ENCODE measurements at places on chromosomes 1 and 21.
A peak's percentile ranks its signal among the peaks of the same experiment; 100 is the strongest.

DNA sequence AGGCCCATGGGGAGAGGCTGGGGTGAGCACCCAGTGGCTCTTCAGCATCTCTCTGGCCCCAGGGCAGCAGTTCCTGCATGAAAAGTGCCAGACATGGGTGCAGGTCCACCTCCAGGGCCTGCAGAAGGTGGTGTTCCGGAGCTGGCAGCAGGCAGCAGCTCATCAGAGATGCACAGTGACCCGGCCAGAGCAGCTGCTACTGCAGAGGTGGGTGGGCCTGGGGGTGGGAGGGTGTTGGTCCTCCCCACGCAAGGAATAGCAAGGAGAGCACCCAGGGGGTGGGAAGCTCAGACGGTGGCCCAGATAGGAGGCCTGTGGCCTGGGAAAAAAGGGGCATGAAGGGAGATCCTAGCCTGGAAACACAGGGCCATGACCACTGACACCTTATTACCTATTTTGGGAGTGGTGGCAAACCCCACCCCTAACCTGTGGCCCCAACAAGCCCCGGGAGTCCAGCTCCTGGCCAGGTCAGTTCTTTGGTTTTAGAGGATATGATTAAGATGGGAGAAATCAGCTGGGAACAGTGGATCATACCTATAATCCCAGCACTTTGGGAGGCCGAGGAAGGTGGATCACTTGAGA is 20.2 kb downstream of the C1orf167 start:
- DNase-seq: no peak

GRCh38 chr1:40132383-40133311 is 28.5 kb upstream of the RLF start:
- DNase-seq: no peak

- no peak for DNase-seq
Observed at GRCh38 chr1:208318150-208318734, 74.1 kb upstream of the PLXNA2 start.

DNA sequence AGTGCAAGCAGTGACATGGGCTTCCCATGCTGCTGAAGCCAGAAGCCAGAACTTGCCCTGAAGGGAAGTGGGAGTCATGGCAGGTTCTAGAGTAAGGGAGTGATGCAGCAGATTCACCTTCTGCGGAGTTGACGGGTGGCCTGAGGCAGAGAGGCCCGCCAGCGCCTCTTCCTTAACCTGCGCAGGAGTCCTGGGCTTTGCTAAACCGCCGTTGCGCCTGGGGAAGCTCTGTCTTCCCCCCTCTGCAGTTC is 67.3 kb downstream of the OBSCN start:
- DNase-seq: no peak

GRCh38 chr1:96674915-96675314 is 46.7 kb upstream of the PTBP2 start:
- no peak for DNase-seq

DNA sequence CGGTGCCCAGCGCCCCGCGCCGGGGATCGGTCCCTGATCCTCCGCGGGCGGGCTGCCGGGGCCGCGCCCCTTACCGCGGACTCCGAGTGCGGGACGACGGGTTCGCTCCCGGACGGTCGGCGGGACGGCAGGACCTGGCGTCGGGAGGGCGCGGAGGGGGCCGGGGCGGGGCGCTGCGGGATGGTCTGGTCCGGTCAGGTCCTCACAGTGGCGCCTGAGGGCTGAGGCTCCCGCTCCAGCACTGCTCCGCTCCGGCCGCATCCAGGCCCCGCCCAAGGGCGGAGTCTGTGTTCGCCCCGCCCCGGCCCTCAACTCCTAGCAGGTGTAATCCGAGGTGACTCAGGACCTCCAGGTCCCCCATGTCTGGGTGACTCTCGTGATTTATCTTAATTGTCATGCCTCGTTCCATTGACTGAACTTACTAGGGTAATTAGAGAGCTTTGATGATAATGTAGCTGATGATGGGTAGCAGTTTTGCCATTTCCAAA is at the start of gene RAB3B:
Gene RAB3B, minus strand, starts transcription at position 223 of the 488 bp plus-strand sequence. CDS start 13,583 bp downstream, outside the sequence.
- DNase-seq: peak; percentile 23

- no peak for DNase-seq
Observed at GRCh38 chr1:76425201-76426145, 350.9 kb downstream of the ST6GALNAC3 start.

- no peak for DNase-seq
Observed at GRCh38 chr1:173920861-173921260, 3.7 kb upstream of the SERPINC1 start.

DNA sequence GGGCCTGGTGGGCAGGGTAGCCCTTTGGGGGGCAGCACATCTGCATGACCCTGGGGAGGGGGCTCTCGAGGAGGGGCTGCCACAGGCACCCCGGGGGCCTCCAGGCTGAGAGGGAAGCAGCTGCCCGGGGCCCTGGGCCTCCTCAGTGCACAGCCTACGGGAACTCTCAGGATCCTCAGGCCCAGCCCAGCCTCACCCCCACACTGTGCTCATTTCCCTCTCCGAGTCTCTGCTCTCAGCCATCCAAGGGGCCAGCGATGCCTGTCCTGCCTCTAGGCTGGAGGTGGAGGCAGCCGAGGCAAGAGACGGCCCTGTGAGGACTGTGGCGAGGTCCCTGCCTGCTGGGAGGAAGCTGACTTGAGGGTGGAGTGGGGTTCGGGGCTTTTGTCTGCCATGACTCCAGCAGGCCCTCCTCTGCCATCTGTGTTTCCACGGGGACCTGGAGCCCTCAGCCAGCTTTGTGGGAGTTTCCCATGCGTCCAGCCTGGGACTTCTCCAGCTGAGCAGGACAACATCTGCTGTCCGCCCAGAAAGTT is 7.2 kb upstream of the PLEKHG5 start:
- no peak for DNase-seq

- DNase-seq: peak; percentile 95
Observed at GRCh38 chr1:39919545-39919944, 17.8 kb upstream of the MYCL start.

DNA sequence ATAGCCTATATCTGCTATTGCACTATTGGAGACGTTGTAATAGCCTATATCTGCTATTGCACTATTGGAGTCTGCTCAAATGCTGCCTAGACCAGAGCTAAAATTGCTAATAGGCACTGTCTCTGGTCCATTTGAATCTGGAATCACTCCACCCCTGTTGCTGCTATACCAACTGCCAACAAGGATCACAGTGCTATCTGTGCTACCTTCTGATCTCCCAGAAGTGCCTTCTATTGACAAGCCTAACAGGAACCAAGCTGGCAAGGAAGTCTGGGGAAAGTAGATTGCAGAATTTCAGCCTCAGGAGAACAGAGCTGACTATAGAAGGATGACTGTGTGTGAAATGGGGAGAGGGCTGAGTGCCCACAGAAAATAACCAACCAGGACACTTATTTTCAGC is 15.9 kb downstream of the RWDD3 start:
- DNase-seq: no peak

- no peak for DNase-seq
Observed at GRCh38 chr1:43318831-43319230, 18.0 kb downstream of the TIE1 start.

DNA sequence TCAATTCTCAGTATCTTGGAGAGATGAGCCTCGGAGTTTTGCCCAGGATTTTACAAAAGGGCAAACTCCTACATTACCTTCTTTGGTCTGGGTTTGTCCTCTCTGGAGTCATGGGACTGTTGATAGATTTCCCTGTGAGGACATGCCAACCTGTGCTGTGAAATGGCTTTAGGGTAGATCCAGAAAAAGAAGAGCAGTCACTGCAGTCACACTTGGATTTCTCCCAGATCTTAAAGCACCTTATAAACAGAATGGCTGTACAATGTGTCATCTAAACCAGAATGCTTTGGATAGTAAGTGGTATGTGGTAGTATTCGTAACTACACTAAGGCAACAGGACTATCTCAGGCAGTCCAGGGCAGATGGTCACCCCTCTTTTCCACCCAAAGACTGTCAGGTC is 1.9 kb upstream of the CSRP1 start:
- no peak for DNase-seq

GRCh38 chr1:112711670-112712069 is 3.5 kb downstream of the PPM1J start:
- no peak for DNase-seq

DNA sequence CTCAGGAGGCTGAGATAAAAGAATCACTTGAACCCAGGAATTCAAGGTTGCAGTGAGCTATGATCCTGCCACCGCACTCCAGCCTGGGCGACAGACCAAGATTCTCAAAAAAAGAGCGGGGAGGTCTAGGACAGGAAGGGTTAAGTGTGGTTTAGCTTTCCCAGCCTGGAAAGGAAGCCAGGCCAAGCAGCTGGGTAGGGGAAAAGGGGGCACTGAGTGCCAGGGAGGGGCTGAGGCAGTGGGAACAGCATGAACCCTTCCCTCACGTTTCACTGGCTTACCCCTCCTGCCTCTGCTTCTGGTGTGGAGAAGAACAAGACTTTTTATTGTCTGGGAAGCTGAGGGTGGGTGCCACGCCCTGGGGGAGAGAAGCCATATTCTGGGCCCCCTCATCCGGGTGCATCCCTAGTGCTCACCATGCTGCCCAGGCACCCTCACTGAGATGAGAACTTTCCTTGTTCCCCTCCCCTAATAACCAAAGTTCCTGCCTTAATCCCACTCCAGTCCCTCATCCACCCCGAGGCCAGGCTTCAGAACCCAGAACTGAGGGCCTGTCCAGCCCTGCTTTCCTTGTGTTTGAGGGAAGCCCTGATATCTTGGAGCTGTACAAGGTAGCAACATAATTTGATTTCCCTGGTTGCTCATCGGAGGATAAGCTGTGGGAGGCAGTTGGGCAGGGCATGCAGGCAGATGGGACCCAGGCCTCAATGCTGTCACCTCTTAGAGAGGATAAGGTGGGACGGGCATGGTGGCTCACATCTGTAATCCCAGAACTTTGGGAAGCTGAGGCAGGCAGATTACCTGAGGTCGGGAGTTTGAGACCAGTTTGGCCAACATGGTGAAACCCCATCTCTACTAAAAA is 2.0 kb upstream of the LMNA start:
- no peak for DNase-seq

- DNase-seq: no peak
Observed at GRCh38 chr1:200079232-200079940, 51.9 kb downstream of the NR5A2 start.

DNA sequence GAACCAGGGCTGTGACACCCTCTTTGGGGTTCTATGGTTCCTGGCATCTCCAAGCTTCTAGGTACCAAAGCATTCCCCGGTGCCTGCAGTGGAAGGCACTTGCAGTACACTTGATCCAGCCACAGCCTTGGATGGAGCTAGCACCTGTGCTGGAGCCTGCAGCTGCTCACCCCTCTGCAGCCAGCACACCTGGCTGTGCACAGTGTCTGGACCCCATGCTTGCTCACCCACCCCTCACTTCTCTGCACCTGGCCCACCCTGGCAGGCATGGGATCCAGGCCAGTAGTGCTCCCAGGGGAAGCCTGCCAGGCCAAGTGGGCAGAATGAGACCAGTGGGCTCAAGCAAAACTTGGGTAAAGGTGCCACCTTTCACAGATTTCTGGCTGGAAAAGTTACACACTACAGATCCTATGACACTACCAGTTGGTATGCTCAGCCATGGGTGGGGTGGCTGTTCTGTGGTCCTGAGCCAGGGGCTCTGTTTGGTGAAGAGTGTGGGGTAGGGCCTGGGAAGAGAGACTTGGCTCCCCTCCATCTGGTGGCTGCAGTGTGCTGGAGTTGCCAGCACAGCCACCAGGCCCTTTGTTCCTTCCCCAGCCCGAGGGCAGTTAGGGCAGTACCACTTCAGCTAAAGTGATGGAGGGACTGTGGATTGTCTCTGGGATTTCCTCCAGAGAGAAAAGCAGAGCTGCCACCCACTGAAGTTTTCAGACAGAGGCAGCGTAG is 157.8 kb upstream of the LRRC7 start:
- no peak for DNase-seq

DNA sequence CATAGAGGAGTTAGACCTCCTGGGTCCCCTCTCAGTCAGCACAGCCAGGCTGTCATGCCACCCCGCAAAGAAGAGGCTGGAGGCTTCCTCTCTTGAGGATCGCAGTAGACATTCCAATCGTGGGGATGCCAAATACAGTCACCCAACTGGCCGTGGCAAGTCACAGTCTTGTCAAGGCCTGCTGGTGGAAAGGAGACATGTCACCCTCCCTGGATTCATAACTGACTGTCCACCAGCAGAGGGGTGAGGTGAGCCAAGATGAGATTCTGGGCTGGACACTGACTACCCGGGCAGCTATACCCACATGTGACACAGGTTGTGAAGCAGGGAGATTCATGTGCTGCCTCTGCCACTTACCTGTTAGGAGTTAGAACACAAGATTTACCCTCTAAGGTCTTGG is 123.5 kb upstream of the NGF start:
- no peak for DNase-seq

DNA sequence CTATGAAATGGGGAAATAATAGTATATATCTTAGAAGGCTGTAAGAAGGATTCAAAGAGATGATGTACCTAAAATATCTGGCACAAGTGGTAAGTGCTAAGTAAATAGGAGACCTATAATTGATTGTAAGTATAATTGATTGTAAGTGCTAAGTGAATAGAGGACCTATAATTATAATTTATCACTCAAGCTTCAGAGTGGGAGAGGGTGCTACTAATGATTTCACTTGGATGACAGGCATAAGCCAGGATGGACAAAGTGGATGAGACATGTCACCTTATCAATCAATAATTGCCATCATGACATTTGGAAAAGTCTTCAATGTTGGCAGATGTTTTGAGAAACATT is 11.2 kb downstream of the RCAN1 start:
- no peak for DNase-seq

DNA sequence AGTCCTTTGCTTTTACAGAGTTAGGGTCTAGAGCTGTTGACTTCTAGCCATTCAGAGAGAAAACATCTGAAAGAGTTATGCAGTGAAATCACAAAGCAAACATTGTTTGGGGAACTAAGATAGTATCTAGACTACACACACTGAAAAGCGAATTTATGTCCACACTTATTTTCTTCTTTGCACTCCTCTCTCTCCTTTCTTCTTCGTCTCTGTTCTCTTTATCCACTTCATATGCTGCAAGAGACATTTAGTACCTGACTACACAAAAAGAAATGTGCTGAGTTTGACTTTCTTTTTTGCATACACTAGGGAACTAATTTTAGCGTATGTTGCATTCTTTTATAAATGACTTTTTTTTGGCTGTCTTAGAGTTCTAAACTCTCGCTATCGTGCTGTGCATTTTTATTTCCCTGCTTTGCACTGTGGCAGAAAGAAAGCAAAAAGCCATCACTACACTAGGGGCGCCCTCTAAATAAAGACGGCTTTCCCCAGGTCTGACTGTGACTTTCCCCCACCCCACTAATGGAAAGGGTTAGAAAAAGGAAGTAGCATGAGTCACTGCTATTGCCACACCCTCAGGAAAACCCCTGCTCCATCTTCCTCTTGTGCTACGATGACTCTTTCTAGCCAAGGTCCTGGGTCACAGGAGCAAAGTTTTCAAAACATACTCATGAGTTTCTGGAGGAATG is 65.7 kb downstream of the MAP3K7CL start:
- no peak for DNase-seq

Measured in NCI-H526 (cell line).